GOT3 (cell line): ENCODE measurements at places on chromosomes 5 and 9.

GRCh38 chr5:168211245-168211644 lies 80.2 kb upstream of the WWC1 start:
- DNase-seq = no peak

GRCh38 chr5:663436-664342 lies 29.5 kb downstream of the TPPP start:
- DNase-seq = no peak

GRCh38 chr5:131649161-131649560 lies 14.1 kb upstream of the RAPGEF6 start:
- no peak for DNase-seq

- peak; percentile 58 for DNase-seq
Observed at GRCh38 chr5:177447066-177447610, 524 bp downstream of the PRR7 start.

GRCh38 chr9:77752554-77752953 lies 104.4 kb upstream of the GNA14 start:
- no peak for DNase-seq

DNA sequence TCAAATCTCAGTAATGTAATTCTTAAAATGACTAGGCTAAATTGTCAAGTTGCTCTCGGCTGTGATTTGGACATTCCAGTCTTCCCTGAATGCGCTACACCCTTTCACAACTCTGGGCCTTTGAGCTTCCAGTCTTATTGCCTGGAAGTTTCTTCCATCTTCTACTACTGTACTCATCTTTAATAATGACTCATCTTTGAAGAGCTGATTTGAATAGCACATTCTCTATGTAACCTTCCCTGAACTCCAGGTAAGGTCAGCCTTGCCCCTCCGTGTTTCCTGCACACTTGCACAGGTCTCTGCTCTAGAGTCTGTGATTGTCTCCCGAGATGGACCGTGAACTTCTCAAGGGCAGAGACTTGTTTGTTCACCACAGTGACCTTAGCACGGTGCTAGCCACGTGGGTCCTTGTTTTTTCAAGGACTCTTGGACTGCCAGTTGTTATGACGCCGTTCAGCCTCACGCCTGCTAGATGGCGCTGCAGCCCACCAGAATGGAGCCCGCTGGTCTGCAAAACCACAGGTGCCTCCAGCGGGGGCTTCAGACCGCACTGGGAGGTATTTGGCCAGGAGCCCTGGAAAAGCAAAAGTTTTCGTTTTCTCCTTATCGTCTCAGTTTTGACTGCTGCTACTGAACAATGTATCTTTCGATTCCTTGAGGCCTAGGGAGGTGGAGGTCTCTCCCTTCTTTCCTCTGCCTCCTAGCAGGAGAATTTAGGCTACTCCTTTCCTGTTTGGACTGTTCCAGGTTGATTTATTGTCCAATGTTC lies 44.4 kb downstream of the SEC61B start:
- no peak for DNase-seq

GRCh38 chr5:172958331-172959046 lies 735 bp upstream of the RPL26L1 start:
- DNase-seq = no peak

GRCh38 chr5:53895091-53895683 lies 334.7 kb downstream of the NDUFS4 start:
- no peak for DNase-seq
